Esophagus squamous epithelium (tissue), 5 donors: ENCODE measurements at places on chromosomes 12 and 14.

DNA sequence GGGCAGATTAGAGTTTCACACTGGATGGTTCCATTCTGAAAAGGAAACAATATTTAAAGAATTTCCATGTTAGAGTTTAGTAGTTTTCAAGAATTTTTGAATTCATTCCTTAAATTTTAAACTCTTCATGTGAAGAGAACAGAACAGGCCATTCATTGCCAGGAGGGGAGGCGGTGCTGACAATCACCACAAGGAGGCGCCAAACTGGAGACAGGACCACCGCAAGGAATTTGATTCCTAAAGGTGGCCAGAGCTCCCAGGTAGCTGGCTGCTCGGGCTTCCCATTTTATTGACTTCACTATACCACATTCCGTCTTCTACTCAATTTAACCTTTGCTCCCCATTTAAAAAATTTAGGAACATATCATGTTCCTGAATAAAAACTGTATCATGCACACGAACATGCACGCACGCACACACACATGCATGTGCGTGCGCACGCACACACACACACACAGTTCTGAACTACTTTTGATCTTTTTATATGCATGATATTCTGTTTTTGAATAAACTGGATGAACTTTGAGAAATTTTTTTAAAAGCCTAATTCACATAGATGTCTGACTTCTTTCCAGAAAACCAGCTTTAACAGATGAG, 101.2 kb downstream of the NELL2 start:
- no peak for DNase-seq

GRCh38 chr14:63245893-63246292, 41.6 kb downstream of the RHOJ start:
- DNase-seq = no peak

DNA sequence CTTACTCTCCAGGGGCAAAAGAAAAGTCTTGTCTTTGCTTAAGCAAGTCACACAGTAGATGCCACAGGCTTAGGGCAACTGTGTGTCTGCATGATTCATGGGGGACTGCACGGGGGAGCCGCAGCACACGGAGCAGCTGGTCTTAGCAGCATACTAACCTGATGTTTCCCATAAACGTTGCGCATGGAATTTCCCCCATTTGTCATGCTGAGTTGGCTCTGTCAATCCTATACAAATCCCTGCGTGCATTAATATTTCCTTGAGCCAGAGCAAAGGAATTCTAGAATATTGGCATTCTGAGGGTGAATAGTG, 71.2 kb downstream of the SAMD4A start:
- DNase-seq = no peak

GRCh38 chr12:61916831-61917230, 343.4 kb upstream of the USP15 start:
- DNase-seq = no peak

GRCh38 chr12:76299536-76300296, 48.5 kb downstream of the BBS10 start:
- no peak for DNase-seq

DNA sequence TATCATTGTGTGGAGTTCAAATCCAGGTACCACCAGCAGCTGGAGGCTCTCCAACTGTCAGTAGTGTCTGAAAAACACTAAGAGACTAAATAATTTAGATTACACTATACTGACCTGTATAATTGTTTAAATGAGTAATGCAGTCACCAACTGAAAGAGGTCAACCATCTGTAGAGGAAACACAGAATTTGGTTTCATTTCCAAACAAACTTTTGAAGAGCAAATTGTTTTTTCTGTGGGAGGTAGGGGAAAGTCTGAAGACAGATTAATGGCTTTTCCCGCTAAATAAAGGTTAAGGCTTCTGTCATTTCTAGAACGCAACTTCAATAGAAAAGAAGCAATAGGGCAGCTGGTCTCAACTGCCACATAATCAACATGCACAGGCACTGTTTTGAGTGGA, 462.6 kb downstream of the PRKD1 start:
- DNase-seq = no peak

- no peak for DNase-seq
These were observed 50.9 kb upstream of the INSM2 start for GRCh38 chr14:35482994-35483515.

DNA sequence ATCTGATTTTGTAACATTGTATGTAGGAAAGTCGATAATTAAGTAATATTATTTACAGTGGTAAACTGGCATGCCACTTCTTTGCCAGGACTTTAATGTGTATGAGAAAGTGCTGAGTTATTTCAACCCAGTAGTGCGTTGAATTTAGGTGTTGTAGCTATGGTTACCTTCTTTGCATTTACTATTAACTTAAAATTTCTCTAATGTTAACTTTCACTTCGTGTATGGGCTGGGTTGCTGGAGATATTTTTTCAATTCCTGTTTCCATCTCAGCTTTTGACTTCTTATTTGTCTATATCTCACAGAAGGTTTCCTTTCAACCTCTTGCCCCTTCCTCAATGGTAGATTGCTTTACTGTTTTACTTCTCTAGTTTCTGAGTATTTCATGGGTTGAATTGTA, 1345.6 kb downstream of the FSCB start:
- no peak for DNase-seq

DNA sequence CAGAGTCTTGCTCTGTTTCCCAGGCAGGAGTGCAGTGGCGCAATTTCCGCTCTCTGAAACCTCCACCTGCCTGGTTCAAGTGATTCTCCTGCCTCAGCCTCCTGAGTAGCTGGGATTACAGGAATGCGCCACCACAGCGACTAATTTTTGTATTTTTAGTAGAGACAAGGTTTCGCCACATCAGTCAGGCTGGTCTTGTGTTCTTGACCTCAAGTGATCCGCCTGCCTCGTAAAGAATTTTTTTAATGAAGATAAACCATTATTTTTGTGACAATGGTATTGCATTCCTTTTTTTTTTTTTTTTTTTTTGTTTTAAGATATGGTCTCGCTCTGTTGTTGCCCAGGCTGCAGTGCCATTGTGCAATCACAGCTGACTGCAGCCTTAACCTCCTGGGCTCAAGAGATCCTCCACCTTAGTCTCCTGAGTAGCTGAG, 25.8 kb downstream of the ACVR1B start:
- no peak for DNase-seq
